ENCODE measurements at places on chromosomes 6 and 20.

DNA sequence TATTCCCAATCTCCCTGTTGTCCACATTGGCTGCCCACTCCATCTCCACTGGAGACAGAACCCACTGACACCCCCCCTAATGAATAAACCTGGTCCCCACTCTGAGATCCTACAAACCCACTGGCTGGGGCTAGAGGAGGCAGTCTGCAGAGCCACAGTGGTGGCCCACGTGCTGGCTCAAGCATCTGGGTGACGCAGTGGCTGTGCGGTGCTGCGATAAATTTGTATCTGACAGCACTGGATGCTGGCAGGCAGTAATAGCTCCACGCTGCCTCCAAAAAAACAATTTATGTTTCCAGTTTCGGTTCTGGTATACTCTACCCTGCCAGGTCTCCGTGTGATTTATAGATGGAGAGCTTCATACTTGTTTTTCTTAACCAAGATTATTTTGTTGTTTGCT lies 87.1 kb upstream of the SYNDIG1 start:
- no peak for DNase-seq

GRCh38 chr6:30810813-30811339 lies 66.5 kb upstream of the IER3 start:
- DNase-seq, result no peak

DNA sequence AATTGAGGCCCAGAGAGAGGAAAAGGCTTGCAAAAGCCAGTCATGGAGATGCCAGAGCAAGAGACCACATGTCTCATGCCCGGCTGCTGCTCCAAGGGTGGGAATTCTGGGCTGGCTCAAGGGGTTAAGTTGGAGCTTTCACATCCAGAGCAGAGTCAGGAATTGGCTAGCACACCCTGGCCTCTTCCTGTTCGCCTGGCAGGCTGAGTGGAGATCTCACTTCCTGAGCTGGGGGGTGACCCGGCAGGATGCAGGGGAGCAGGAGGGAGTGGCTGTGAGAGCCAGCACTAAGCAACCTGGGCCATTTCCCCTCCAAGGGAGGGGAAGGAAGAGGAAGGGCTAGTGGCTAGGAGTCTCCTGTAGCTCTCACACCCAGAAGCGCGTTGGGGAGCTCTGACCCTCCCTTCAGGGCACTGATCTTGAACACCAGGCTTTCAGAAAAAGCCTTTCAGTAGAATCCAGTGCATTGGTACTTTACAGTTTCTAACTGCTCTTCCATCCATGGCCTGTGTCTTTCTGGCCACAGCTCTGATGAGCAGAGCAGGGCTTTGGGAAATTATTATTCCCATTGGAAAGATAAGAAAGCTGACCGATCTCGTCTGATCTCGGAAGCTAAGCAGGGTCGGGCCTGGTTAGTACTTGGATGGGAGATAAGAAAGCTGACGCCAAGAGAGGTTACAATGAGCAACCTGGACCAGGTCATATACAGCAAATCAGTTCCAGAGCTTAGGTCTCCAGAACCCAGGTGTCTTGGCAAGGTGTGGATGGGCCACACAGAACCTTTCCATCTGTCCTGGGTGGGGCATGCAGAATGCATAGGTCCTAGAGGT lies 2.2 kb upstream of the CCM2L start:
- peak; percentile 7 for DNase-seq

DNA sequence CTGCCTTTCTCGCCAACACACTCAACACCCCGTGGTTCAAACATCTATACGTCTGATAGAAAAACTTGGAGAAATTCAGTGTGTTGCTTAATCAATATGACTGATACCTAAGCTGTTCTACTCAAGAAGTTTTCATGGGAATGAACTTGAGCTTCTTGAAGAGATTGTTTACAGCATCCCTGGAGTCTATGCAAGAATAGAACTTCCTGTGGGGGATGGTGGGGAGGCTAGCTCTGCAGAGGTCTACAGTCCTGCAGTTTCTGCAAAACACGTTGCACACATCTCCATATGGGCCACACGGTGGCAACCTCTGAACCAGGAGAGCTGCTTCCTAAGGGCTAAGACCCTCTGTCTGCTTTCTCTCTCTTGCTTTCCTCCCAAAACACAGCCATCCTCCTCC lies 32.7 kb upstream of the FANCE start:
- DNase-seq, result peak; percentile 77

DNA sequence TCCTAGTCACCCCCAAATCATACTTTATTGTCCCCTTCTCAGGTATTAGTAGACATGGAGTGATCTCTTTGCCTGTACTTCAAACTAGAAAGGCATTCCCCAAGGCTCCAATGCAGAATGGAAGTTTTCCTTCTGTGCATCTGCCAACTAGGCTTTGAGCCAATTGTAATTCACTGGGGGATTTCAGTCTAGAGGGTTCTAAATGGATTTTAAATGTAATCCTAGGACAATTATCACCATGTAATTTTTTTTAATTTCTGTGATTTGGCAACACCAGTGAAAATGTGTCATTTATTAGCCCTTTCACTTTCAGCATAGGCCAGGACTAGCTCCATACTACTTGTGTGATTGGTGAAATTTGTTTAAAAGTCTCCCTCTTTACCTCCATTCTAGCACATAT lies 557.6 kb upstream of the MARCKS start:
- DNase-seq, result peak; percentile 49

GRCh38 chr6:12071064-12071615 lies 59.0 kb downstream of the HIVEP1 start:
- no peak for DNase-seq

- no peak for DNase-seq
Observed at GRCh38 chr20:49477200-49477599, 5.3 kb downstream of the KCNB1 start.

DNA sequence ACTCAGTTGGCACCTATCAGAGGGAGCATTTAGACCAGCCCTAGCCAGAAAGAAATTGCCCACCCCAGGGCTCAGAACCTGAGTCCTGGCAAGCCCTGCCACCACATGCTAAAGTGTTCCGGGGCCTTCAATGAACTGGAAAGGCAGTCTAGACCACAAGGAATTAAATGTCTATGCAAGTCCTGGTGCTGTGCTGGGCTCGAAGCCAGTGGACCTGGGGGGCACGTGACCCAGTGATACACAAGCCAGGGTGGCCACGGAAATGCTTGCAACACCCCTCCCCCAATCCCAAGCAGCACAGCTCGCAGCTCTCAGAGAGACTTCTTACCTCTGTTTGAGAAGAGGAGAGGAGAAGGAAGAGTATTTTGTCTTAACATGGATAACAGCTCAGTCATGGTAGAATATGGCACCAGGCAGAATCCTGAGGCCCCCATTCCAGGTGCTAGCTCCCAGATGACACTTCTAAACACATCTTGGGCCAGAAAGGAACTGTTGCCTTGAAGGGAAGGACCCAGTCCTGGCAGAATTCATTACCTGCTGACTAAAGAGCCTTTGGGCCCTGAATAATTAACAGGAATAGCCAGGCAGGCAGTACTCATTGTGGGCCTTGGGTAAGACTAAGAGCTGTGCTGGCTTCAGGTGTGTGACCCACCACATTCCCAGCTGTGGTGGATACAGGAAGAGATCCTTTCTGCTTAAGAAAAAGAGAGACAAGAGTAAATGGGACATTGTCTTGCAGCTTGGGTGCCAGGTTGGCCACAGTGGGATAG lies 111.3 kb downstream of the BTBD9 start:
- no peak for DNase-seq

DNA sequence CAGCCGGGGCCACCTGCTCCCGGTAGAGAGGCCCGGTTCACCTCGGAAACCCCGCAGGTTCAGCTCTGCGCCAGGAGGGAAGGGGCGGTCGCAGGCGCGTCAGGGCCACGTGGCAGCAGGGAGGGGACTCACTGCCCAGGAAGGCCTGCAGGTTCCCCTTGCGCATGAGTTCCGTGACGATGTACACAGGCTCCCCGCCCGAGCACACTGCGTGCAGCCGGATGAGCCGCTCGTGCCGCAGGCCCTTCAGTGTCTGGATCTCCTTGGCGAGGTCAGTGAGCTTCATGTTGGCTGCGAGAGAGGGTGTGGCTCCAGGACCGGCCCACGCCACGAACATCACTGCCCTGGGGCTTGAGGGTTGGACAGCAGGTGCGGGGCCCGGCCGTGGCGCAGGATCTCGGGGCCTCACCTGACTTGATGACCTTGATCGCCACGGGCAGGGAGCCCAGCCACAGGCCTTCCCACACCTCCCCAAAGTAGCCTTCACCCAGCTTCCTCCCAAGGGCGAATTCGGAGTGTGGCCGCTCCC lies 4.9 kb upstream of the PTK6 start:
- DNase-seq, result no peak

Measured in fibroblast of upper back skin (primary cell).